ENCODE measurements at places on chromosomes 6 and 20. TPM values are rescaled to one million over a fixed set of nuclear protein-coding genes. Genes with fewer than 3 reads are reported as not detected.

Gene MOG
- not detected for total RNA-seq

Gene IRAK1BP1
- total RNA-seq = 5.4 TPM

Gene HTR1E
- total RNA-seq = under 0.01 TPM

Gene MYCT1
- total RNA-seq = under 0.01 TPM

Gene GTSF1L
- total RNA-seq = not detected
